ENCODE measurements at places on chromosomes 2 and 18.

DNA sequence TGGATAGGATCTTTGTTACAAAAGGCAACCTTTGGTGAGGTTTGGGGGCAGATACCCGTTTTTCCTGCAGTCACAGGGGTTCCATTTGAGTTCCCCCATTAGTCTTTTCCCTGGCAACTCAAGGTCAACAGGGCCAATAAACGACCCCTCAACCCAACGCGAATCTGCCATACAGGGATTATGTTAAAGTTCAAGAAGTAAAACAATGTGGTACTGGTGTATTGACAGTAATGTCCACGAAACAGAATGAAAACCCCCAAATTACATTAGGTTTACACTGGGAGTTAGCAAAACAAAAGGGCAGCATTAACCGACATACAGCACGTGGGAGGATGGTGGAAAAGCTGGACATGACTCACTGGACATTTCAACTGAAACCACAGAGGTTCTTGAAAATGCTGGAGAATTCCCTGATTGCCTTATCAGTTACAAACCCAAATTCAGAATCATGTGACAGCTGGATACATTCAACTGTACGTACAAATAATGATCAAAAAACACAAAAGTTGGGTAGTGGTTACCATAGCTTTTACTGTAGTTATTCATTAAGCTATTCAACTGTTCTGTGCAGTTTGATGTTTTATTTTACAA, 4.9 kb upstream of the IMP4 start:
- DNase-seq: no peak

GRCh38 chr18:57347784-57348183, 4.6 kb upstream of the ST8SIA3 start:
- DNase-seq: no peak

DNA sequence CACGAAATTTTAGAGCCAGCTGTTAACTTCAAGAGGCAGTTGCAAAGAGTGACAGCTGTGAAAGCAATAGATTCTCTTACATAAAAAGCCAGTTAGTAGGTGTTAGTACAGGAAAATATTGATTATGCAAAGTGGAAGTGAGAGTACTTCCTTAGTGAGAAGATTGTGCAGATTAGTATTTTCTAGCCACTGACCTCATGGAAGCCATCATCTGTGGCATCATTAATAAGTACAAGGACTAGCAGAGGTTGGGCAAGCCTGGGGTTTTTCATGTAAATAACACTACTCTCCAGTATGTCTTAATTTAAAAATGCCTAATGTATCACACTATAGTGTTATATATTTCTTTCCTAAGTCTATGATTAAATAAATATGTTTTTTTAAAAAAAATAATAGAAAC, 166.2 kb upstream of the DTNA start:
- no peak for DNase-seq

- DNase-seq: peak; percentile 64
Observed at GRCh38 chr2:26652361-26653041, 11.3 kb upstream of the CIB4 start.

DNA sequence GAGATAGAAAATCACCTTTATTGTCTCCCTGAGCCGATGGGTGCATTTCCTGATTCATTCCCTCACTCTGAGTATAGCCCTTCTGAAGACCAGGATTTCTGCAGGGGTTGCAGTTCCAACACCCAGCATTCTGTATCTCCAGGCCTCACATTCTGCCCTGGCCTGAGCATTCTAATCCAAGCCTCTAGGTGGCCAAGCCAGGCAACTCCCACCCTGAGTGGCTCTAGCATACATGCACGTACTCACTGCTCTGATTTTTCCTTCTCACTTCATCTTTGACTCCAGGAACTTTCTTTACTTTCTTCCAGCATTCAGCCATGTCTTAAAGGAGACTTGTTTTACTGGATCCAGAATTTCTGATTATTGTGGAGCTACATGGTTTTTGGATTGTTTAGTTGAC, 100.7 kb upstream of the STK39 start:
- DNase-seq: no peak

- no peak for DNase-seq
Observed at GRCh38 chr2:86566158-86566820, 3.0 kb upstream of the CHMP3 start.

GRCh38 chr18:22559414-22560274, 141.9 kb upstream of the CTAGE1 start:
- peak; percentile 93 for DNase-seq

GRCh38 chr18:551404-552061, 28.6 kb upstream of the CETN1 start:
- DNase-seq: no peak

- no peak for DNase-seq
Observed at GRCh38 chr18:8814206-8814605, 108.8 kb downstream of the MTCL1 start.

DNA sequence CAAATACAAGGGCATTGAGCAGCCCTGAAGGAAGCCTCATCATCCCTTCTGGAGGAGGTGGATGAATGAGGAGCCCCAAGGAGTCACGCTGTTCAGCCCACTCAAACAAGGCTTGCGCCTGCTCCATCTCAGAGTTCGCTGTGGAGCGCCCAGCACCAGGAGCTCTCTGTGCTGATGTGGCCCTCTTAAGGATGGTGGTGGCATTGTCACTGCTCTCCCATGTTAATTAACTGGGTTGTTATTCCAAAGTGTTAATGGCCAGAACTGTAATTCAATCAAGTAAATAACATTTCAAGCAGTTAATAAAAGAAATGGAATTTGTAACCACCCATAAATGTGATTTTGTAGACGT, 726.0 kb upstream of the RAB6C start:
- DNase-seq: no peak

DNA sequence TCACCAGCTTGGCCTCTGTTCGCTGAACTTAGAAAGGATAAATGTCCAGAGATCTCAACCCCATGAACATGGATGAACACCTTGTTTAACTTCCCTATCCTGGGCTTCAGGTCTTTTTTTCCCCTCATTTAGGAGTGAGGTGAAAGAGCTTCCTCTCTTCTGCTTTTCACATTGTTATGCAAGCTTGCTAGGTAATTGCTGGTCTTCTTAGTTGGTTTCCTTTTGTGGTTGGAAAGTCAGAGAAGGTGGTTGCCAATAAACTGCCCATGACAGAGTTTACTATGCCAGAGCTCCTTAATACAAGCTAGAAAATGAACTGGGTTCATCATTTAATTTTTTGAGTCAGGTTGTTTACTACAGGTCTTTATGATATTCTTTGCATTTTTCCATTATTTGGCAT, 16.6 kb downstream of the SLC9A4 start:
- no peak for DNase-seq

GRCh38 chr18:78538669-78539440, 440.8 kb upstream of the SALL3 start:
- DNase-seq: no peak

DNA sequence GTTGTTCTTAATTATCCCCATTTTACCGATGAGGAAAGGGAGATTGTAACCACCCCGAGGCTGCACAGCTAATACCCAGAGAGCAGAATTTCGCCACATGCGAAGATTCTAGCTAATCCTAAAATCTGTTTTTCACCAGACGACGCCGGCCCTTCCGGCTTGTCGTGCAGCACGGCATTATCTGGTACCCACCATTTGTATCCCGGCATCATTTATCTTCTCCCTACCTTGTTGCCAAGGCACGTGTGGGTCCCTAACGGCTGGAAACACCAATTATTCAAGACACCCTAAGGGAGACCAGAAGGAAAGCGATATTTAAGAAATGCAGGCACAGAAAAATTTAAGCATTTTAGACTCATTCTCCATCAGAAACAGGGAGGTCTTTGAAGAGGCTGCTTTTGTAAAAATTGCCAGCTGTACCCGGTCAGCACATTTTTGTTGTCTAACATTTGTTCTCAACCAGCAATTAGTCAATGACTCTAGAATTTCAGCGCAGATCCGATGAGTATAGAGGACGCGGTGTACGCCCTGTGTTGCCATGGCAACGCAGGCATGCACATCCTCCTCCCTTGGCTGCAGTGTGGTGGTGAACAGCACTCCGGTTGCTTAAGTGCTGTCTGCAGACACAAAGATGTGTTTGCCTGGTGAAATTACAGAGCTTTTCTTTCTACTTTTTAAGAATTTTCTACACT, 111.6 kb downstream of the AGAP1 start:
- DNase-seq: no peak

DNA sequence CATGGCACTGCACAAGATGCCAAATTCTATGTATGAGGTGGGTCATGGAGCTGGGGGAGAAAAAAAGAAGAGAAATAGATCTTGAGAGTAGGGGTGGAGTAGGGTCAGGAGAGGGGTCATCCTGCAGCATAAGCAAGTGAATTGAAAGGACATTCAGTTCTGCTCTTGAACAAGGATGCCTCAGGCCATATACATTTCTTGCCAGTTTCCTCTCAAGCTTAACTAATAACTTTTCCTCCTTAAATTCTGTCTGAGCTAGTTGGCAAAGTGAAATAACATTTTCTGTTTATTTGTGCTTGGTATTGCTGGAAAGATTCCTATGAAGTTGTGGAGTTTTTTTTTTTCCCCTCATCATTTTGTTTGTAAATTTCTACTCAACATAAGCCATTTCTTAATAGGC, 99.0 kb upstream of the LTBP1 start:
- DNase-seq: no peak

DNA sequence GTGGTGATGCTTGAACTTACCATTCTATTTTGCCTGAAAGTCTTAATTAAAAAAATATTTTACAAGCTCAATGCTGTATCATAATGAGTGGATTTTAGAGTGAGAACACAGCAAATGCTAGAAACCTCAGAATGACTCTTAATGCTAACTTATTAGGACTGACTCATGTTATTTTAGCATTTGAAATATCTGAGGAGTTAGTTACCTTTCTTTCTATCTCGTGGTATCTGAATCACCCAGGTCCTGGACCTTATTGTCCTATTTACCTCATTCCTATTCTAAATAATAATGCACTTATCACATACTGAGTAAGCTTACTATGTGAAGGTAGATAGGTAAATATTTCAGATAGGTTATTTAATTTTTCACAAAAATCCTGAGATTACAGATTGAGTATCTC, 70.7 kb downstream of the SOS1 start:
- no peak for DNase-seq

DNA sequence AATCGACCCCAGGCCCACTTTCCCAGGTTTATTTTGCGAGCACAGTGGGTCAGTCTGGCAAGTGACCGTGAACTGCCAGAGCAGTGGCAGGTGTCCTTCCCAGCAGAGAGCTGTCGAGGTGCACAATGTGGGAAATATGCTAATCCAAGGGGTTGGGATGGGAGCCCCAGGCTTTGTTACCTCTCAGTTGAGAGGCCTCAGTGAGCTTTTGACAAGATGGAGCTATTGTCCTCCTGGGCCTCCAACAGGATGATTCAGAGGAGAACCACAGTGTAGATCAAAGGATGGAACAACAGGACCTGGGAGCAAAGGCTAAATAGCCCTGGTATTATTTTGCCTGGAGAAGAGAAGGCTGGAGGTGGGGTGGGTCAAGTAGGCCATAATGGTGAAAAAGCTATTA, 150.8 kb downstream of the NCKAP5 start:
- DNase-seq: no peak

DNA sequence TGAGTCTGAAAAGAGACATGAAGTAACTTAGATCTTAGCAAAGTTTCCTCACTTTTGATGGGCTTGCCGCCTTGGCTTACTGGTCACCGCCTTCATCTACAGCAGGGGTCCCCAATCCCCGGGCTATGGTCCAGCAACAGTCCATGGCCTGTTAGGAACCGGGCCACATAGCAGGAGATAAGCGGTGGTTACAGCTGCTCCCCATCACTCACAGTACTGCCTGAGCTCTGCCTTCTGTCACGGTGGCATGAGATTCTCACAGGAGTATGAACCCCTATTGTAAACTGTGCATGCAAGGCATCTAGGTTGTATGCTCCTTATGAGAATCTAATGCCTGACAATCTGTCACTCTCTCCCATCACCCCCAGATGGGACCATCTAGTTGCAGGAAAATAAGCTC, 72.9 kb downstream of the BIN1 start:
- DNase-seq: no peak

GRCh38 chr2:11750422-11750821, 4.0 kb downstream of the LPIN1 start:
- peak; percentile 20 for DNase-seq

DNA sequence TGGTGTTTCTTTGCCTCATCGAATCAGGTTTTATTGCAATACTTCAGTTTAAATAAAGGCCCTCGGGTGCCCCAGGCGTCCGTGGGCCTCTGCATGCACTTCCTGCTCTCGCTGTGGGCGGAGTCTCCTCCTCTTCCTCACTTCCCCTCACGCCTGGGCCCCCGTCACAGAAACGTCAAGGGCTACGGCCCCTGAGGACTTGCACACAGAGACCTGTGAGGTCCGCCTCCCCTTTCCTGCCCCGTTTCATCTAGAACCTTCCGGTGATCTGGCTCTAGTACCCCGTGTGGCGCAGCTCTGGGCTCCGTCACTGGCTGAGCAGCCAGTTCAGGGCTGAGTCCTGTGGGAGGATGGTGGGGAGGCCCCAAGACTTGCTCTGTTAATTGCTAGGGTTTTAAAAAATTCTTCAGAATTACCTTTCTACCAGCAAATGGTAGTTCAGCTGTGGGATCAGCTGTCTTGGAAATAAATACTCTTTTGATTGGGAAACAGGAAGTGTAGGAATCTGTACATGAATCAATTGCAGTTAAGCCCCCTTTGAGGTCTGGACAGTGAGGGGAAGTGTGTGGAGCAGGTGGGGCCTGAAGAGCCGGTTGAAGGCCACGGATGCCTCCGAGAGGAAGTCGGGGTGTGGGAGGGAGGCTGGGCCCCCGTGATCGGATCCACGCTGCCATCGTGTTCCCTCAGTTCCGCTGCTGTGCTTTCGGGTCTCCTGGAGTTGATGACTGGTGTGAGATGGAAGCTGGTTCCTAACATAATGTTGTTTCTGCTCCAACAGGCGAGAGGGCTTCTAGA, 10.2 kb downstream of the NFATC1 start:
- DNase-seq: no peak

- DNase-seq: no peak
Observed at GRCh38 chr2:133676392-133677130, 108.3 kb upstream of the NCKAP5 start.

- no peak for DNase-seq
Observed at GRCh38 chr18:42113529-42114191, 158.6 kb downstream of the PIK3C3 start.

- no peak for DNase-seq
Observed at GRCh38 chr2:195057001-195057400, 600.0 kb upstream of the SLC39A10 start.

DNA sequence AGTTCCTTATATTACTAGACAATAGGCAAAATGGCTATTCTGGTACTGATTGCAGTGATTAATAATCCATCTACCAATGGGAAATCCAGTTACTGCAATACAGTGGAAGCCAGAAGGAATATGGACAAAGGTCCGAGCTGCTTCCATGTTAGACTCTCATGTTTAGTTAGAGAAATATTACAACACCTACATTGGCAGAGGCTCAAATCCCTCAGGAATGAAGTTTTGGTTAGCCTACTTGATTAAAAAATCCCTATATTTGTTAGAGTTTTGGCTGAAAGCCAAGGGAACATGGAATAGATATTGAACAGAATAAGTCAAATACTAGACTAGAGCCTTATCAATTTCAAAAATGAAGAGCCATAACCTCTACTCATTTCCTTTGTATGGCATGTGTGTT, 48.5 kb downstream of the ARL6IP6 start:
- DNase-seq: no peak

Measured in mesenteric fat pad (tissue), 1 donor.